ENCODE measurements at places on chromosomes 7 and 10. TPM values are rescaled to one million over a fixed set of nuclear protein-coding genes. Genes with fewer than 3 reads are reported as not detected.

ANXA8 gene
- total RNA-seq: 19.7 TPM

CTAGE15 gene
- total RNA-seq: 5.9 TPM

AS3MT gene
- total RNA-seq: 0.86 TPM

GBX1 gene
- total RNA-seq: not detected

CASP2 gene
- 37.4 TPM for total RNA-seq

RHBDD2 gene
- 25.1 TPM for total RNA-seq

LRRC72 gene
- total RNA-seq: not detected

LRRC4 gene
- total RNA-seq: 14.6 TPM

GIMAP1 gene
- total RNA-seq: 9.5 TPM

NAMPT gene
- total RNA-seq: 469 TPM

PNLIP gene
- total RNA-seq: 2.9 TPM

GNAI1 gene
- 28.5 TPM for total RNA-seq

STOX1 gene
- total RNA-seq: 5.8 TPM

STAG3 gene
- total RNA-seq: 2.0 TPM

AOC1 gene
- 0.48 TPM for total RNA-seq

COL26A1 gene
- 4.7 TPM for total RNA-seq

PTPN20 gene
- 7.2 TPM for total RNA-seq

FAM25A gene
- total RNA-seq: not detected

GRB10 gene
- 57.4 TPM for total RNA-seq

PPP1R9A gene
- total RNA-seq: 59.1 TPM

TAS2R3 gene
- 2.2 TPM for total RNA-seq

MYH16 gene
- total RNA-seq: not detected

NUTM2E gene
- total RNA-seq: 0.31 TPM

RHOBTB1 gene
- 10.9 TPM for total RNA-seq

TUBB8 gene
- not detected for total RNA-seq

PDE1C gene
- total RNA-seq: 10.3 TPM

C7orf25 gene
- 10.2 TPM for total RNA-seq

URGCP gene
- total RNA-seq: 23.0 TPM

A1CF gene
- total RNA-seq: 0.06 TPM
